ENCODE measurements at places on chromosomes 2 and 18. TPM values are rescaled to one million over a fixed set of nuclear protein-coding genes. Genes with fewer than 3 reads are reported as not detected.

The PPP1CB gene
- 158 TPM for total RNA-seq

DNA sequence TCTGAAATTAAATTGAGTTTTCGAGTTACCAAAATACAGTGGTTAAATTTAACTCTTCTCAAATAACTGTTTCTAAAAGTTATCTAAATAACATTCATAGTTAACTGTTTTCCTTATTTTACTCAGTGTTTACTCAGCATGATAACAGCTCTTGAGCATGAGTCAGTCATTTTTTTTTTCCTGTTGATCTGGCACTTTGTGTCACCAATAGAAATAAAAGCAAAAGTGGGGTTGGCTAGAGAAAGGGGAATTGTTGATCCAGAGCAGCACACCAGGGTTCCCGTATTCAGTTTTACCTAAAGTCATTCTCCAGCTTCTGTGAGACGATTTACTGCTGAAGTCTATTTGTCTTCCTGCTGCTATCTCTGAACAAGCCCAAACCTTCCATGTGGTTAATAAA, 851.6 kb downstream of the DCC start:
- DNase-seq: no peak

The B3GNT7 gene
- total RNA-seq: 7.0 TPM

DNA sequence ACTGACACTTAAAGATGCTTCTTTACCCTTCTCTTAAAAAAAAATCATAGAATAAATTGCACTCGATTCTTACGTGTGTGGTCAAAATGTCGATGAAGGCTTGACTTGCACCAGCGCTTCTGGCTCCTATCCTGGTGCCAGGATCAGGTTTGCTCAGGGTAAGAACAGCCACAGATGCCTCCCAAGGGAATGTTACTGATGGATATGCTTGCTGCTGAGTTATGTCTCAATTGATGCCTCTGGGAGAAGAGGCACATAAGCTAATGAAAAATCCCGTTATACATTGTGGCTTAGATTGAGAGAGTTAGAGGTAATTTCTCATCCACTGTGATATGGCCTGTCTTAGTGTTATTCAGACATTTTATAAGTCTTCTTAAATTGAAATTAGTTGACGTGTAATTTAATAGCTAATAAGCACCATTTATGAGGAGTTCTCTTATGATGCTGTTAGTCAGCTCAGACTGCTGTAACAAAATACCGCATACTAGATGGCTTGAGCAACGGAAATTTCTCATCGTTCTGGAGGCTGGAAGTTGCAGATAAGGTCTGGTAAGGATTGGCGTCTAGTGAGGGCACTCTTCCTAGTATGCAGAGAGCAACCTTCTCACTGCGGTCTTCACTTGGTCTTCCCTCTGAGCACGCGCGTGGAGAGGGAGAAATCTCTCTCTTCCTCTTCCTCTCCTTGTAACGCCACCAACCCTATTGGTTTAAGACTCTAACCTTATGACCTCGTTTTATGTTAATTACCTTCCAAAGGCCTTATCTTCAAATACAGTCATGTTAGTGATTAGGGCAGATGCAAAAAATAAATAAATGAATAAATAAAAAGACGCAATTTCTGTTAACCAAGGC, 116.6 kb upstream of the NOSTRIN start:
- no peak for DNase-seq

GRCh38 chr2:54657664-54658083, 65.8 kb upstream of the EML6 start:
- no peak for DNase-seq

Measured in mesothelial cell of epicardium (in vitro differentiated cells).